Progenitor cell of endocrine pancreas (in vitro differentiated cells): ENCODE measurements at places on chromosomes 3 and 15.

GRCh38 chr15:50803479-50804180 lies 38.1 kb upstream of the SPPL2A start:
- DNase-seq = no peak

- DNase-seq = no peak
Measured at GRCh38 chr3:134028486-134029255, 1.1 kb downstream of the SLCO2A1 start.

DNA sequence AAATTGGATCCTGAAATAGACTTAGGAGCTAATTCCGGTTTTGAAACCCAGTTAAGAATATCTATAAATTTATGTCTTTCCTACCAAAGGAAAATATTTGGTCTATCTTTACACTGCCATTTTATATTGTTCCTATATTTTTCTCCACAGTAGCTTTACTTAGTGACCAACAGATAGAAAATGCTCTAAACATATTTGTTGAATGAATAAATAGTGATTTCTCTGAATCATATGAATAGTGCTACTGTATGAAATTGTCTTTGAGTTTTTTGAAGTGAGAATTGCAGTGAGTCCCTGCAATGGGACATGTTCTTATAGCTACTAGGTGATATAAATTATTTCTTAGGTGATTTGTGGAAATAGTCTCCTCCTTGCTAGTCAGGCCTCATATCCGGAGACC lies 18.5 kb upstream of the EID1 start:
- DNase-seq = no peak

- DNase-seq = no peak
Measured at GRCh38 chr15:85646538-85647091, 148.1 kb downstream of the KLHL25 start.

GRCh38 chr3:171842864-171843518 lies at the start of gene TMEM212:
Gene TMEM212, plus strand, starts transcription at chr3:171843349. Its CDS starts 35 bp downstream, at chr3:171843384.
- DNase-seq = no peak

DNA sequence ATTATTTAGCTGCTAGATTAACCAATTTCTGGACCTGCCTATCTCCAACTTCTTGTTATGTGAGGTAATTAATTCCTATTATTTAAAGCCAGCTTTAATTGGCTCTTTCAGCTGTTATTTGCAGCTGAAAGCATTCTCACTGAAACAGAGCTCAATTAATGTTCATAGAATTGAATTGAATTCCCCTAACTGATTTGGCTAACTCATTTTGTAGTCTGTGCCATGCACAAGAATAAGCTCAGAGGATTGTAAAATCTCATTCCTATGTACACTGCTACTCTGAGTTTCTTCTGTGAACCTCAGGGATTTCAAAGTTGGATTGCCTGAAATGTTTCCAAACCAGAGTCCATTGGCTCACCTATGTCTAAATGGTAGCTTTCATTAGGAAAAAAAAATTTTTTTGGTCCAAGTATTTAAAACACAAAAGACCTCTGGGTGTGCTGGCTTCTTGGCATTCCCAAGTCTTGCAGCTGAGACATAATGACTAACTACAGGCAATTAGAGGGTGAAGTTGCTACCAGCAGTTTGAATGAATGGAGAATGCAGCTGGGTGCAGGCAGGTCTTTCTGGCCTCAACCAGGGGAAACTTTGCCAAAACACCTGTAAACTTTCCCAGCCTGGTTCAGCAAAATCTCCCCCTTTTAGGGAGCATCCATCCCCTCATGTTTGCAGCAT lies 134.3 kb downstream of the EDEM1 start:
- DNase-seq = no peak

DNA sequence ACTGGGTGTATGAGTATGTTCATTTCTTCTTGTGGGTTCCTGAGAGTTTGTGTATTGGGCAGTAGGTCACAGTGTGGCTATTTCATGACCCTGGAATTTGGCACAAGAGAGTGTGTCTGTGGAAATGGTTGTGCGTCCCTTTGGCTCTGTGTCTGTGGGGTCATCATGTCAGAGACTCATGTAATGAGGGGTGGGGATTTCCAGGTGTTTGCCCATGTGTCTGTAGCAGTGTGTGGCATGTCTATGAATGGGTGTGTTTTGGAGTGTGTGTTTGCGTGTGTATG lies 1.3 kb upstream of the GATA2 start:
- DNase-seq = no peak

GRCh38 chr3:20668411-20668810 lies 482.4 kb upstream of the SGO1 start:
- no peak for DNase-seq

- no peak for DNase-seq
Measured at GRCh38 chr15:42558739-42559138, 10.1 kb downstream of the HAUS2 start.

GRCh38 chr15:64800476-64800875 lies 25.0 kb downstream of the PIF1 start:
- no peak for DNase-seq
